Activated CD4-positive, CD25-positive, alpha-beta regulatory T cell treated with anti-CD3 and anti-CD28 coated beads, Interleukin-2, amount 50 U/mL, for 24 hours (primary cell): ENCODE measurements at places on chromosomes 16 and 17.

- no peak for ATAC-seq
Observed at GRCh38 chr16:5016967-5017677, 16.6 kb downstream of the NAGPA start.

- ATAC-seq: no peak
Observed at GRCh38 chr17:66775271-66775670, 59.6 kb upstream of the CACNG5 start.

DNA sequence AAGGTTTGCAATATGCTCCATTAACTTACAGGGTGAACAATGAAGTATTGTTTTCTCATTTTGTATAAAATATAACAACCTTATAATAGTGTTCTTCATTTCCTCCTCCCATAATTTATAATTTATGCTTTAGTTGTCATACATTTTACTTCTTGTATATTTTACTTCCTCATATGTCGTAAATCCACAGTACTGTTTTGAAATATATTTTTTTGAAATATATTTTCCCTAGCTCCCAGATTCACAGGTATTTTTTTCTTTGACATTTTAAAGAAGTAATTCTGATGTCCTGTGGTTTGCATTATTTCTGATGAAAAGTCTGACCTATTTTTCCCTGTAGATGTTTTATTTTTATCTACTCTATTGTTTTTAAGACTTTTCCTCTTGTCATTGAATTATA, 52.7 kb downstream of the VMP1 start:
- ATAC-seq: no peak

DNA sequence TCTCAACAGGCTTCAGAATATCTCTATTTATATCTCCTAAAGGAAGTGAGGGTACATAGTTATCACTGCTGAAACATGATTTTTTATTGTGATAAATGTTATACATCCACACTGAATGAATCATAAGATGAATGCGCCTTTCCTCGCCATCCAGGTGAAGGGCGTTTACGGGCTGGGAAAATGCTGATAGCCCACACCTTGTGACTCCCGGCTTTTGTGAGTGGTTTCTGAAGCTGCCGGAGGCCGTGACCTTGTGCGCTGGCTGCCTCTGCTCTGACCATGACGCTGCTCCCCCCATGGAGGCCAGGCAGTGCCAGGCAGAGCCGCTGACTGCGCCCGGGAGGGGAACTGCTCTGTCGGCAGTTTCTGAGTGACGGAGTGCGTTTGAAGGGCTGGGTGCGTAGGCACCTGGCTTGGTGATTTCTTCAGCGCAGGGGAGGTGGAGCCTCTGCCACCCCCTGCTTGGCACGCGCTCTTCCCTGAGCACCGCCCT, 97.2 kb downstream of the RAP1GAP2 start:
- ATAC-seq: no peak

- ATAC-seq: no peak
Observed at GRCh38 chr16:450385-450784, 24.9 kb downstream of the RAB11FIP3 start.

- ATAC-seq: peak; percentile 55
Observed at GRCh38 chr16:67278773-67279295, 498 bp upstream of the PLEKHG4 start.

- no peak for ATAC-seq
Observed at GRCh38 chr17:83100220-83100852, 20.9 kb downstream of the METRNL start.

DNA sequence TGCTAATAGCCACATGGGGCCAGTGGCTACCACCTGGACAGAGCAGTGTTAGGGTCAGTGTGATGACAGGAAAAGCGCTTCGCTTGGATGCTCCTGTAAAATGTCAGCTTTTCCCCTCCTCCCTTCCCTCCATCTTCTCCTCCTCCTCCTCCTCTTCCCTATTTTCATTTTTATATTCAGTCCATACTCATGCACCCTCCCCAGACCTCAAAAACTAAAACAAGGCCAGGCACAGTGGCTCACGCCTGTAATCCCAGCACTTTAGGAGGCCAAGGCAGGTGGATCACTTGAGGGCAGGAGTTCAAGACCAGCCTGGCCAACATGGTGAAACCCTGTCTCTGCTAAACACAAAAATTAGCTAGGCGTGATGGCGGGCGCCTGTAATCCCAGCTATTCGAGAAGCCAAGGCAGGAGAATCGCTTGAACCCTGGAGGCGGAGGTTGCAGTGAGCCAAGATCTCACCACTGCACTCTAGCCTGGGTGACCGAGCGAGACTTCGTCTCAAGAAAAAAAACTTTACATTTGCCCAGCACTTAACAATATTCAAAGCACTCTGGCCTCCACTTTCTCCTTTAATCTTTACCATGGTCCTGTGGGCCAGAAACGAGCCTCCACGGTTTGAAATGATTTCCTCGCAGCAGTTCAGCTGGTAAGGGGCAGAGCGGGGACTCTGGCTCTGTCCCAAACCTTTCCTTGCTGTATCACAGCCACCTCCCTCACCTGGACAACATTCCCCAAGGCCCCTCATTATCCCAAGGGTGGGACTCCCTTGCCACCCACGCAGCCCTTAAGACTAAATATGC, 21.8 kb downstream of the ANKRD40 start:
- no peak for ATAC-seq

GRCh38 chr16:27239906-27240655, 28.5 kb downstream of the NSMCE1 start:
- ATAC-seq: no peak

DNA sequence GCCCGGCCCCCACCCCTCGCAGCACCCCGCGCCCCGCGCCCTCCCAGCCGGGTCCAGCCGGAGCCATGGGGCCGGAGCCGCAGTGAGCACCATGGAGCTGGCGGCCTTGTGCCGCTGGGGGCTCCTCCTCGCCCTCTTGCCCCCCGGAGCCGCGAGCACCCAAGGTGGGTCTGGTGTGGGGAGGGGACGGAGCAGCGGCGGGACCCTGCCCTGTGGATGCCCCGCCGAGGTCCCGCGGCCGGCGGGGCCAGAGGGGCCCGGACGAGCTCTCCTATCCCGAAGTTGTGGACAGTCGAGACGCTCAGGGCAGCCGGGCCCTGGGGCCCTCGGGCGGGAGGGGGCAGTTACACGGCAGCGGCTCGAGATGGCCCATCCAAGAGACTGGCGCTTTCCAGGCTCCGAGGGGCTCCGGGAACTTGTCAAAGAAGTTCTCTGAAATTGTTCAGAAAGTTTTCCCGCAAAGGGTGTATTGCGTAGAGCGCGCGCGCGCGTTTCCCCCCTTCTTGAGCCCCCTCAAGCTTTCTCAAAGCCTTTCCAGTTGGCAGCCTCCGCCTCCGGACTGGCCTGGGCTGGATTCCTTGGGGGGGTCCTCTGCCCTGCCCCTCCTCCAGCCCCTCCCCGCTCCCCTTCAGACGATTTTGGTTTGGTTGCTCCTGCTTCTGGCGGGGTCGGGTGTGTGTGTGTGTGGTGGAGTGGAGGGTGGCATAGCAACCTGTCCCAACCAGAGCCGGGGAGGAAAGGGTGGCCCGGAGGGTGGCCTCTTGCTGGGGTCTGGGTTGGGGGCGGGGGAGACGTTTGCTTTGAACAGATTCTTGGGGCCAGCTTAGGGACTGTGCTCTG, 504 bp downstream of the ERBB2 start:
- no peak for ATAC-seq

GRCh38 chr17:19760746-19761145, 12.6 kb upstream of the ALDH3A1 start:
- no peak for ATAC-seq

DNA sequence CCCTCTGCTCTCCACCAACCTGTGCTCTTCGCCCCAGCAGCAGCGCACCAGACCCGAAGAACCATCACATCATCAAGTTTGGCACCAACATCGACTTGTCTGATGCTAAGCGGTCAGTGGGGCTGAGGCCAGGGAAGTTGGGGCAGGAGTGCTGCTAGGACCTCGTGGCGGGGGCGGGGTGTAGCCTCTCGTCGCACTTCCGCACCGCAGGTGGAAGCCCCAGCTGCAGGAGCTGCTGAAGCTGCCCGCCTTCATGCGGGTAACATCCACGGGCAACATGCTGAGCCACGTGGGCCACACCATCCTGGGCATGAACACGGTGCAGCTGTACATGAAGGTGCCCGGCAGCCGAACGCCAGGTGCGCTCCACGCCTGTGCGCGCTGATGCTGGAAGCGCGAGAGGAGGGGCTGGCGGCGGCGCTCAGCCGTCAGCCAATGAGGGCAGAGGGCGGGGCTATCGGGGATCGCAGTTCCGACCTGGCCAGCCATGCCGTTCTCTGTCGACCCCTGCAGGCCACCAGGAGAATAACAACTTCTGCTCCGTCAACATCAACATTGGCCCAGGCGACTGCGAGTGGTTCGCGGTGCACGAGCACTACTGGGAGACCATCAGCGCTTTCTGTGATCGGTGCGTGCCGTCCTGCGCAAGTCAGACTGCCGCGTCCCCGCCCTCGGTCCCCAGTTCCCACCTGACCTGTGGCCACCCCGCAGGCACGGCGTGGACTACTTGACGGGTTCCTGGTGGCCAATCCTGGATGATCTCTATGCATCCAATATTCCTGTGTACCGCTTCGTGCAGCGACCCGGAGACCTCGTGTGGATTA, 3.2 kb upstream of the TMEM88 start:
- ATAC-seq: peak; percentile 88

- ATAC-seq: no peak
Observed at GRCh38 chr16:35798885-35799426, 2339.5 kb downstream of the TP53TG3F start.

GRCh38 chr17:75596320-75597087, 8.9 kb downstream of the MYO15B start:
- no peak for ATAC-seq

DNA sequence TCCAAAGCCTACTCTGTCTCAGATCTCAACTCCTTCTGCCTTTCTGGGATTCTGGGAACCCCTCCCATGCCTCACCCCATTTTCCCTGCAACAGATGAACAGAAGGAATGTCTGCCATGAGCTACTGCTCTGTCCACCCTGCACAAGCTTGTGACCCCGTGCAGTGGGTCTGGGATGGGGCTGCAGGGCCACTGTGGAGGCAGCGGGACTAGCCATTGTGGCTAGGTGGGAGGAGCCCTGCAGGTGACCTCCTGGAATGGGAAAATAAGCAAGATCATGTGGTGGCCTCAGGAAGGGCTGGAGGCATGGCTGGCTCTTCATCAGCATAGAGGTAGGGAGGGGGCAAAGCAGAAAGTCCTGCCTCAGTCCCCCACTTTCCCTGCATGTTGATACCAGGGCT, 13.7 kb downstream of the PDP2 start:
- no peak for ATAC-seq
